ENCODE measurements at places on chromosomes 4 and X.

DNA sequence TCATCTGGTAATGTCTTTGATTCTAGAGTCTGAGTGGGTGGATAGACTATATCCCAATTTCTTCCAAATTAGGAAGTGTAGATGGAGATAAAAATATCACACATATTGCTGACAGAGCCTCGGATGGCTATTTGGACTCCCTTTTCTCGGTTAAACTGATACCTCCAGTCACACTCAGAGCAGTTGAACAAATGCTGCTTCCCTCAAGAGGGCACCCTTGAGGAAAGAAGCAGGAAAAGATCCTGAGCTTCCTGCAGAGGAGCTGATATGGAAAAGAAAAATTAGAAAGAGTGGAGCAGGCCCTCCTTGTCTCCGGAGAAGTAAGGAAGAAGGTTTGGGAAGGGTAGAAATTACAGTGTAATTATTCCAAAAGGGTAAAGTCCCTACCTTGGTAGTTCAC lies 96.2 kb upstream of the CCSER1 start:
- no peak for DNase-seq

DNA sequence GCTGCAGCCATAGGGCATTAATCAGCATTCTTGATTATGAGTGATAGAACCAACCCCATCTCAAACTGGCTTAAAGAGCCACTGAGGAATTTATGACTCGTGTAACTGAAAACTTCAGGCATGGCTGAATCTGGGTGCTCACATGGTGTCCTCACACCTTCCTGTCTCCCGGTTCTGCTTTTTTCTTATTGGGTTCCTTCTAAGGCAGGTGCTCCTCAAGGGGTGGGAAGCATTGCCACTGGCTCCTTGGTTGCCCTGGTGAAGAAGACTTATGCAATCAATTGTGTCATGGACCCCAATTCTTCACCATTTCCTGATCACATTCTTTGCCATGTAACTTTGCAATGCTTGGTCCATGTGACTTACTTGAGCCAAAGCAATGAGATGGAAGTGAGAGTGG lies 4.3 kb upstream of the ZCCHC4 start:
- DNase-seq = no peak

GRCh38 chr4:53997898-53998297 lies 66.5 kb downstream of the CHIC2 start:
- DNase-seq = no peak

- DNase-seq = no peak
Observed at GRCh38 chrX:124023838-124024238, 62.3 kb downstream of the STAG2 start.

GRCh38 chr4:2721586-2721985 lies 34.5 kb downstream of the TNIP2 start:
- peak; percentile 30 for DNase-seq

Data from spleen (tissue), 13 donors.